SHP77 treated with DMSO at 0.1 percent for 48 hours (cell line): ENCODE measurements at places on chromosomes 12 and 14.

GRCh38 chr12:122423258-122424165, 1.0 kb upstream of the CLIP1 start:
- DNase-seq, result no peak

GRCh38 chr14:38120109-38120508, 87.6 kb upstream of the SSTR1 start:
- DNase-seq, result no peak

DNA sequence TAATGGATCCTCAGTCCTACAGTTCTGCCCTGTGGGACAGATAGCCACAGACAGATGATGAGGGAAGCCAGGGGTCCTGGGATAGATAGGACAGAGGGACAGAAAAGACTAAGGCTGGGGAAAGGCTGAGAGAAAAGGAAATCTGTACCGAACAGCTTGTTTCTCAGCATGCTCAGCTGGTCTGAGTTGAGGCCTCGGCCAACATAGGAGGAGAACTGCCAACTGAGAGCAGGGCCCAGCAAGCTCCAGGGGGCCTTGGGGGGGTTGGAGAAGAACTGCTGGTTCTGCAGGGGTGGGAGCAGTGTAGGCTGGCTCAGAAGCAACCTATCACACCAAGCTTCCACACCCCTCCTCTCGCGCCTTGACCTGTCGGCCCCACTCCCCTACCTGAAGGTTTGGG, 10.1 kb downstream of the IL23A start:
- DNase-seq, result no peak

DNA sequence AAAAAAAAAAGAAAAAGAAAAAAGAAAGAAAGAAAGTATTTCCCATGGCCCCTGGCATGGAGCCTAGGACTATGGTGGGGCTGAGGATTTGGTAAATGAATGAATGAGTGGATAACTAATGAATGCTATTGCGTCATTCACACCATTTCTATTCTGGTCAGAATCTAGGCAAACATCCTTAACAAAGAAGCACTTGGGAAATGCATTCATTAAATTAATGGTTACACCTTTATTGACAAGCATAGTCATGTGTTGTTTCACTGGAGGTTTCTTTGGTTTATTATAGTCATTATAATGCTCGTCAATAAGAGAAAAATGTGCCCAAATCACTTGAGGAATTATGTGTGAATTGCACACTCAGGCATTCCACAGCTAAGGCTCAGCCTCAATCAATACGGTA, 13.6 kb upstream of the AQP2 start:
- DNase-seq, result no peak

GRCh38 chr12:131564845-131565244, 146.0 kb upstream of the SFSWAP start:
- no peak for DNase-seq

DNA sequence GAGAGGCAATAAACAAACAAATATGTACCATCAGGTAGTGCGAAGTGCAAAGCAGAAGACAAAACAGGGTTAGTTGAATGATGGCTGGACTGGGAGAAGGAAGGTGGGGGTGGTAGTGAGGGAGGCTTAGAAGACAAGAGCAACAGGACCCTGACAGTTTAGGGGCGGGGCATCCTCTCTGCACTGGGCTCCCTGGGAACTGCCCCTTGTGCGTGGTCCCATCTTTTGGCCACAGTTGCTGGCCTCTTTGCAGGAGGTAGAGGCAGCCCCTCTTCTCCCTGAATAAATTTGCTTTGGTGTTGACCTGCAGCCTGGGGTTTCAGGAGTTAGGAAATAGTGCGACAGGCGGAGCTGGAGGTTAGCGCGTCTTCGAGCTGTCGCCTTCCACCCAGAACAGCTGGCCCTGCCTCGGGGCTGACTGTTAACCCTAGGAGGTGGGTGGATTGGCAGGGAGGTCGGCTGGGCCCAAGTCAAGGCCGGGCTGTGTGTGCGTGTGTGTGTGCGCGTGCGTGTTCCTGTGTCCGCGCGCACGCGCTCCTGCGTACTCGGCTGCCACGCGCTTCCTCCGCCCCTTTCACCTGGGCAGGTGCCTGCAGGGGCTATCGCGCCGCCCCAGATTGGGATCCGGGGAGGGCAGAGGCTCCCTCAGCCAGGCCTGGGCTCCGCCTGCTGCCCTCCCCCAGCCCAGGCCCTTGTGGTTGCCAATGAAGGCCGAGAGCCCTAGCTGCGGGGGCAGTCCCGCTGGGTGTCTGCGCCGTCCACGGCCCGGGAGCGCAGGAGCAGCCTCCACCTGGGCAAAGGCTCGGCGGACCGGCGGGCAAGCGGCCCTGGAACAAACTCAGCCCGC, 180.8 kb downstream of the ADCK1 start:
- DNase-seq, result no peak

- DNase-seq, result no peak
Observed at GRCh38 chr12:124359671-124360581, 65.0 kb downstream of the RFLNA start.

DNA sequence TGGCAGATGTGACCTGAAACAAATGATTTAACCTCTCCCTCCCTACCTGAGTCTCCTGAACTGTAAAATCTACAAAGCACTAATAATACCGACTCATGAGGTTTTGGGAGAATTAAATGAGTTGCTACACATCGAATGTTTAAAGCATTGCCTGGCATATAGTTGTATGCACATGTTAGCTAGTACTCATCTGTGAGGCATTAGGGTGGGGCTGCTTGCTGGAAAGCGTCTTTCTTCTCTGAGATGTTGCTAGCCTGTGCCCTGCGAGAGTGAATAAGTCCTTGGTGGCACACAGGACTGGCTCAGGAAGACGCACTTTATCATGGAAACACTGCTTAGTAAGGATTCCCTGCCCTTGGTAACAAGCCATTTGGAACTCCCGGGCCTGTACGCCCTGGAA, 6.1 kb downstream of the RAPGEF3 start:
- no peak for DNase-seq

DNA sequence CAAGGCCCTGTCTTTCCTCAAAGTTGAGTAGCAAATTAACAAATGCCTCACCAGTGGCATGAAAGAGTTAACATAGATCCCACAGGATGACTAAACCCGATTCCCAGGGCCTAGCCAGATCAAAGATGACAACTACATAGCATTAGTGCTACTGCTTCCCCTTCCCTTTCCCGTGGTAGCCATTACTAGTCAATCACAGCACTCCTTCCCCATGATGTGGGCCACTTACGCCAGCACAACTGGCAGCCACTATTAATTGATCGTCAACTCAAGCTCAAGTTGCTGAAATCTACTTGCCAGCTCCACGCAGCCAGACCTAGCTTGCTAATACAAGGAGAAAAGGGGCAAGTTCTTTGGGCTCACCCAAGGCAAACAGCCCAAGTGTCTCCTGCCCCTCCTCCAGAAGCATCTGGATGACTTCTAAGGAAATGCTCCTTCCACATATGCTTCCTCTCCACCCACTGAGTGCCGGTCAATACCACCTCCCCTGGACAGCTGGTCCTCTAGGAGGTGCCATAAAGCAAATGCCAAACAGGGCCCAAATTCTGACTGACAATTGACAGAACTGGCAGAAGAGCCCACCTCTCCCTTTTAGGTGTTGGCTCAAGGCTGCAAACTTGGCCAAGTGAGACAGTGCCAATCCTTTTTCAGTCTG, 72.6 kb downstream of the NUAK1 start:
- no peak for DNase-seq

DNA sequence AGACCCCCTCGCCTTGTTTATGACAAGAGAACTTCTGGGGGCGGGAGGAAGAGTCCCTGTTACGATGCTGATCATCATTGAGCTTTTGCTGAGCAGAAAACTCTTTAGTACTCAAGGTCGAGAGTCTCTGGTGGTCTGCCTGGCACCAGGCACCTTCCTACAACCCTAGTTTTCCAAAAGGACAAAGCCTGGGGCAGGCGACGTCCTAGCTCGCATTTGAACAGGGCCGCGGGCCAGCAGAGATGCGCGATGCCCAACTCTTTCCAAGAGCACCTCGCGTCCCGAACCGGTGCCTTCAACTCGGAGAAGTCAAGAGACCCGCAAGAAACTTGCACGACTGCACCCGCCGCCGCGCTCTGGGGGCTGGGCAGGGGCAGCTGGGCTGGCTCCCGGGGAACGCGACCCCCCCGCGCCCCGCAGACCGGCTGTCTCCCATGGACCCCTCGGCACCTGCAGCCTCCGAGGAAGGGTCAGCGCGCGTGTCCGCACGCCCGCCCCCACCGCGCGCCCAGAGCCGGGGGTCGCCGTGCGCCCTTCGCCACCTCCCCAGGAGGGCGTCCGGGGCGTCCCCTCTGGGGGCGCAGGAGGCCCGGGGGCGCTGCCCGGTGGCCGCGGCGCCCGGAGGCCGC, 377 bp upstream of the BCL7A start:
- DNase-seq, result no peak

- DNase-seq, result no peak
Observed at GRCh38 chr14:99819514-99819913, 26.3 kb downstream of the EML1 start.

GRCh38 chr12:62720661-62721330, 214.2 kb downstream of the PPM1H start:
- DNase-seq, result peak; percentile 44

DNA sequence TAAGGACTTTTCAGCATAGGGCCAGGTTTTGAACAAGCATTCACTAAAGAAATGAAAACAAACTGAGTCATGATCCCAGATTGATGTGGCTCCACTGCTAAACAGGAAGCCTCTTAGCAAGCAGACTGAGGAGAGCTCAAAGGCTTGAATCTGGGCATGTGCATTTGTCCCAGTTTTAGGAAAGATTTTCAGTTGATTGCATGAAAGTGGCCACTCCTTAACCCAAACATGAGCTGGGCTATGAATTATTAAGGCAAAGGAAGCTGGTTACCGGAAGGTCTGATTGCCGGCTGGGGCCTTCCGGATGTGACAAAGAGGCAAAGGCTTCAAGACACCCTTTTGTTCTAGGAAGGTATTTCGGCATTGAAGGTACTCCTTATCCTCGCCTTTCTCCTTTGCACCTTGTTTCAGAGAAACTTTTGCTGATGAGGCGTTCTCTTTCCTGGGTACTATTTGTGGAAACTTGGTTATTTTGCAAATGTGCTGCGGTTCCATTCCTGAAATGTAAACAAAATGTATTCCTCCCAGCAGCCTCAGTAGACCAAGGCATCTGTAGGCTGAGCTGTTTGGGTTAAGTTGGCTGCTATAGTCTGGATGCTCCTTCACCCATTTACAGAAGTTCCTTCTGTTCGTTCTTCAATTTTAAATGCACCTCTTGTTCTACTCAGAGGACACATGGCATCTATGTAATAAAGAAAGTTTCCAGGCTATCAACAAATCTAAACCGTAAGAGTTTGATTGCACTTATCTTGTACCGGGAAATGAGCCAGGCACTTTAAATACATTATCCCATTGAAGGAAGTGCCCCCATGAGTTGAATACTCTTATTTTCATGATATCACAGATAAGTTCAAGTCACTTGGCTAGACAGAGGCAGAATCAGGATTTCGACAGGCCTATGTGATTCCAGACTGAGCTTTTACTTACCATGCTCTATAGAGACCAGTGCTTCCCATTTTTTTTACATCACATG, 115.6 kb upstream of the METAP2 start:
- DNase-seq, result no peak

DNA sequence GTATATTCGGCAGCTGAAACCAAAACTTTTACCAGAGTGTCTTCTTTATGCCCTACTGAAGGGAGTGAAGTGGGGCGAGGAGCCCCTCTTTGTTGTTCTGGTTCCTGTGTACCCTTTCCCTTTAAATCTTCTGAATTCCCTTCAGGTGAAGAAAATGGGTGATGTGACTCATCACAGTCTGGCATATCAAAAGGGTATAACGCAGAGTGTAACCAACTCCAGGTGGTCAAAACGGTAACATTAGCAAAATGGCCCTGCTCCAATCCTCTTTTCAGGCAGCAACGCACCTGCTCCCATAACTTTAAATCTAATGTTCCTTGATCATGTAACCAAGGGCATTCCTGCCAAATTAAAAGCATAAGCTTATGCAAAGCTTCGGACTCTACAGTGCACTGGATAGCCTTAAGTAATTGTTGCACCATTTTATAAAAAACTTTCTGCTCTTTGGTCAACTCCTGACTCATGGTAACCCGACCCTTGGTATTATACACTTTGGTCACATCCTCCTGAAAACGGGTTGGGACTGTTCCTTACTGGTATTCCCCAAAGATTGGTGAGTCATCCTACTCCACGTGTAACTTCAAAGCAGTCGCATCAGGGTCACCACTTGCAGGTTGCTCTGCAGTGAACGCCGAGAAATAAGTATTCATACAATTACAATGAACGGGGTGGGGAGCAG, 83.1 kb downstream of the KCNMB4 start:
- no peak for DNase-seq

DNA sequence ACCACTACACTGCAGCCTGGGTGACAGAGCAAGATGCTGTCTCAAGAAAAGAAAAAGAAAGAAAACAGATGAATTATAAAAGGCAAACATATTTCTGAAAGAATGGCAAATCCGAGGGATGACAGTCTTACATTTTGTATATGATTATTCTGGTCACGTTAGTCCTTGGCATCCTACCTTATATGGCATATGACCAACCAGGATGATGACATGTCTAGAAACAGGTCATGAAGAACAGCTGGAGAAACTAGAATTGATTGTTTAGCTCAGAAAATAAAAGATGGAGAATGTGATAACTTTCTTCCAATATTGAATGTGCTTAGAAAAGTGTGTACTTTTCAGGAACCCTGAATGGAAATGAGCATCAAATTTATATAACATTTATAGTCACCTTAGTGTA, 19.2 kb downstream of the SLC2A14 start:
- DNase-seq, result no peak

DNA sequence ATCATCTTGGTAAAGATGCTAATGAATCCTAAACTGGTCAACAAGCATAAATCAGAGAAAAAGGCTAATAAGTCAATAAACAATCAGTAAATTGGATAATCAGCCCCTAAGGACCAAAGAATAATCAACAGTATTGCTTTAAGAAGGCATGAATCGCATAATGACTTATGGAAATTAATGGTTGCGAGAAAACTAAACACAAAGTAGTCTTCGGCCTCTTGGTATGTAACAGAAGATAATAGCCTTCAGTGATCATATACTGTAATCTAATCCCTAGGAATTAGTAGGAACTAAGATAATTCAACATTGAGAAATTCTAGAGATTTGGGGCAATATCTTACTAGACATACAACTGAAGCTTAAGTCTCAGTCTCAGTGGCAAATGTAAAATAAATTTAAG, 122.1 kb downstream of the PRKCH start:
- no peak for DNase-seq

DNA sequence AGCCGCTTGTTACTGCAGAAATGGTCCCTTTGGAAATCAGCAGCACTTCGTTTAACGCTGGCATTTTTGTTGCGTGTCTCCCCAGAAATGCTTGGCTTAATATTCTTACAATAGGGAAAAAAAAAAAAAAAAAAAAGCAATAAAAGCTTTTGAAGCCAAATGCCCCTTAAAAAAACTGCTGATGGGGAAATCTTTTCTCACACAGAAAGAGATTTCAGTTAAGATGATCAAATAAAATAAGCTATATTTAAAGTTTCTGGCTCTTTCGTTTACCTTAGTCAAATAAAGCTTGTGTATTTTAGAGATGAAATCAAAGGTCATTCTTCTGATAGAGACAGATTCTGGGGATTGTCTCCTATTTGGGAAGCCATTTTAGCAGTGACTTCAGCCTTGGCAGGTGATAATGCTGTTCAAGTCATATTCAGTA, 52.4 kb upstream of the FRS2 start:
- no peak for DNase-seq
